T-helper 17 cell (primary cell): ENCODE measurements at places on chromosomes 2 and 18.

GRCh38 chr18:76975577-76976110, 153.3 kb downstream of the ZNF236 start:
- DNase-seq, result no peak

- DNase-seq, result no peak
Observed at GRCh38 chr18:6207116-6207515, 207.6 kb downstream of the L3MBTL4 start.

GRCh38 chr2:50854381-50854780, 177.6 kb downstream of the NRXN1 start:
- DNase-seq, result no peak

- no peak for DNase-seq
Observed at GRCh38 chr18:75121266-75121665, 87.7 kb downstream of the PTGR3 start.

GRCh38 chr2:105071379-105071778, 33.5 kb downstream of the MRPS9 start:
- DNase-seq, result no peak

DNA sequence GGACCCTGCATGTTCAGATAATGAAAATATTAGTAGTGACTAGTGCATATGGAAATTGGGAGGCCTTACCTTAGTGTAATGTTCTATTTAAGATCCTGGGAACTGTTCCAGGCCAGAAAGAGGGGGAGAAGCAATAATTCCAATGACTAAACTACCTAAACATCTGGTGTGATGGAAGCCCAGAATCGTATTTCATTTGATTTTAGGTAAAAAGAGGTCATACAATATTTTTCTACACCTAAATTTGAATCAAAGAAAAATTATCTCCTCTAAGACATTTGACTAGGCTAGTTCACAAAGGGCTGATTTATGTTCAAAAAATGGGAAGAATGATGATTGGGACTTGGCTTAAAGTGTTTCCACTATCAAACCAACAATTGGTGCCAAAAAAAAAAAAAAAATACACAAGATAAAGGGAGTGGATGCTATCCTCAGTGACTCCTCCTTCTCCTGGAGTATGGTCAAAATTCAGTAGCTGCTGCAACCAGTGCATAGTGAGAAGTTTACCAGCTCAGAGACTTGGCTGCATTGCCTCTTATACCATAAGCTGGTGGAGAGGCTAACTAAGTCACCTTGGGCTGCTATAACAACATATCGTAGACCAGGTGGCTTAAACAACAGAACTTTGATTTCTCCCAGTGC, 1038.3 kb upstream of the ACVR2A start:
- no peak for DNase-seq

GRCh38 chr2:627926-628560, 49.2 kb downstream of the TMEM18 start:
- DNase-seq, result no peak

- DNase-seq, result no peak
Observed at GRCh38 chr18:28650860-28651259, 473.9 kb upstream of the CDH2 start.

DNA sequence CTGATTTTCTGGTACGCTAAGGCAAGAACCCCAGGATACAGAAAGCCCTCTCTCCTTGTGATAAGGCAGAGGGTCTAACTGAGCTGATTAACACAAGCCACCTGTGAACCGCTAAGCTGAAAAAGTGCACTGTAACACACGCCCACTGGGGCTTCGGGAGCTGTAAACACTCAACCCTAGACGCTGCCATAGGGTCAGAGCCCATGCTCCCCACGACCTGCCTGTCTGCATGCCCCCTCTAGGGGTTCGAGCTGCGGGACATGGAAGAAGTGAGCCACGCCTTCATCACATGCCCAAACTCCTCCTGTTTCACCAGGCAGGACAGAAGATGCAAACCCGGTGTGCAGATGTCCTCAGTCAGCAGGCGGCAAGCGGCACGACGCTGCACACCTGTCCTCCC, 173.9 kb upstream of the RAB12 start:
- no peak for DNase-seq

DNA sequence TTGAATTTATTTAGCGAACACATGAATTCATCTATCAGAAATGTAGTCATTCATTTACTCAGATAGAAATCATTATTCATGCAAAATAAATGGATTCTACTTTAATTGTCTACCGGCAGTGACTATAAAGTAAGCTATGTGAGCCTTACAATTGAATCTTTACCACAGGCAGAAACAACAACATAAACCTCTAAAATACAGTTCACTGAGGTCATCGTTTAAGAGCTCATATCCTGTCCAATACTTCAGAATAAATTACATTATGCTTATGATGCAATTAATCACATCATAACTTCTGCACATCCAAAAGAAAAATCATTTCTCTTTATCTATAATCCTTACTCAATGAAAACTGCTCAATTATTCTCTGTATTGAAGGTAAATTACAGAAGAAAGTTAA, 244.7 kb downstream of the HNMT start:
- DNase-seq, result no peak

- DNase-seq, result no peak
Observed at GRCh38 chr2:237412646-237412987, 1.3 kb downstream of the COL6A3 start.

DNA sequence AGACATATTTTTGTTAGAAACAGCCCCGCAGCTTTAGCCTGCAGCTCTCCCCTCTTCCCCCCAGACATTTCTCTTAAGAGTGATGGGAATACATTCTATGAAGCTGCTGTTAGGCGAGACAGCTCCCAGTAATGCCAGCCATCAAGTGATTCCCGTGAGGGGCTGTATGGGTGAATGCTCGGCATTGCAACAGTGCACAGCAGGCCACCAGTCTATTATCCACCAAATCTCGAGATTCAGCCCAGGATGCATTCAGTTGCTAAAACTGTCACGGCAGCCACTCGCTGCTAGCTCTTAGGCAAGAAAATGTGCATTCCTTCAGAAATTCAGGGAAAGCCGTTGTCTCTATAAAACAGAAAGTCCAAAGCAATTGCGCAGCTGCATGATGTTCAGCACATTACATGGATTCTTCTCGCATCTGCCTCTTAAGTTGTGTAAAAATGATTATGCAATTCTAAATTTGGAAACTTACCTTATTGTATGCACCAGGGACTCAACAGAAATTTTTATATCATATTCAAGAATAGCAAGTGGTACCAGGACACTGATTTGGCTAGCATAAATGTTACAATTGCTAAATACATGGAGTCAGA, 211.3 kb upstream of the ARL4C start:
- DNase-seq, result no peak

- no peak for DNase-seq
Observed at GRCh38 chr2:208153156-208153555, 7.2 kb upstream of the CRYGB start.
